Activated CD8-positive, alpha-beta memory T cell treated with anti-CD3 and anti-CD28 coated beads for 1 hour (primary cell): ENCODE measurements at places on chromosomes 13 and 19.
A peak's percentile ranks its signal among the peaks of the same experiment; 100 is the strongest.

DNA sequence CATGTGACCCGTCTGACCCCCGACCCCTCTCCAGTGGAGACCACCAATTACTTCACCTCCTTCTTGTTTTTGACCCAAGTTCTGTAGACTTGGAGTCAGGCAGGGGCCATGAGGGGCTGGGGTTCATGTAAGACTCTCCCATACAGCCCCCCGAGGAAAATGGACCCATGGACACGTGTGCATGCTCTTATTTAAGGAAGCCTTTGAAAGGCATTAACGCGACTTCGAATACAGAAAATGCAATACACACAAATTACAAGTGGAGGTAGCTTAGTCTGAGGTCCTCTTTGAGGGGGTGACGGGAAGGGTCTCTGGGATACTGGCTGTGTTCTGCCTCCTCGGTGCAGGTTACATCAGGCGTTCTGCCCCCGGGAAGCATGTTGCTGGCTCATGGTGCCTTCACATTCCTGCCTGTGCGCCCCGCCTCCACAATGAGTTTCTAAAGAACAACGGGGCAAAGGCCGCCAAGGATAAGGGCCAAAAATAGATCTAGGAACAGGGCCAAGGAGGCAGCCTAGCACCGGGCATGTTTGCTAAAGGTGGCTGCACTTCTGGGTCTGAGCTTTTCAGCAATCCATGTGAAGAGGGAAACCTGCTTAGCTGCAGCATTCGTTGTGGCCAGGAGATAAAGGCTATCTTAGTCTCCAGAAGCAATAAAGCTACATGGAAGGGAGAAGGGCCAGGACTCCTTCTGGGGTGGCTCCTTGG, 54.5 kb downstream of the RAB20 start:
- DNase-seq = no peak

GRCh38 chr19:6010107-6010506, 32.2 kb upstream of the RANBP3 start:
- no peak for DNase-seq

- no peak for DNase-seq
These were observed 13.2 kb downstream of the PRR36 start for GRCh38 chr19:7860714-7861618.

DNA sequence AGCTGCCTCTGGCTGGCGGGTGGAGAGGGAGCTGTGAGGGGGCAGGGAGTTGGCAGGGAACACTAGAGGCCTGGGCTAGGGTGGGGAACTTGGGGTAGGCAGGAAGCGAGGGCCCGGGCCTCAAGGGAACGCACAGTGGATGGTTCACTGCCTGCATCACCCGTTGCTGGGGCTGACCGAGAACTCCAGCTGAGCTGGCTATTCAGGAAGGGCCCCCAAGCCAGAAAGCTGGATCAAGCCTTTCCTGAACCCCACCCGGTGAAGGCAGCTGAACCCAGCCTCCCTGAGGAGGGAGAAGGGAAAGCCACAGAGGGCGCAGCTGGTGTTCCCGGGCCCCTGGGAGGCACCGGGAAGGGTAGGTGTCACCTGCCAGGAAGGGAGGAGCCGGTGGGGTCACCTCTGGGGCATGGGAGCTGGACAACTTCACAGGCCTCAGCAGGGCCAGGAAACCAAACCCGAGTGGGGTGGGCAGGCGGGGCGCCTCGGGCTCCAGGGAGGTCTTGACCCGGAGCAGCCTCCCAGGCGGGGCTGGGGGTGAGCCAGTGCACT, 13.9 kb downstream of the PALM start:
- DNase-seq = no peak

- DNase-seq = no peak
These were observed 8.7 kb downstream of the EML2 start for GRCh38 chr19:45630463-45630862.

DNA sequence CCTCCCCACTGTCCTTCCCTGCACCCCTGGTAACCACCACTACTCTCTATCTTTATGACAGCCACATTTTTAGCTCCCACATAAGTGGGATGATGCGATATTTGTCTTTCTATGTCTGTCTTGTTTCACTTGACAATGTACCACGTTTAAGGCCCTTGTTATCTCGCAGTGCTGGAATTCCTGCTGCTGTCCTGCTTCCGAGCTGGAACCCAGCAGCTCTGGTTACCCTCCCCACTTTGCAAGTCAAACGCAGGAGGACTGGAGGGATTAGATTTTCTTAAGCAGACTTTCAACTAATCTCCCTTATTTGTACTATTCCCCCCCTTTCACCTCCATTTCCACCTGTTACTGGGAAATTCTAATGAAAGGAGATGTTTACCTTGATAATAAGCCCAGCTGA, 59.1 kb upstream of the PDX1 start:
- no peak for DNase-seq

- no peak for DNase-seq
These were observed at the start of gene TMEM272 for GRCh38 chr13:51844862-51845573. TMEM272 (minus strand) TSS chr13:51845177; CDS start chr13:51838530, 6,647 bp downstream.

- peak; percentile 45 for DNase-seq
These were observed 9.0 kb upstream of the JUND start for GRCh38 chr19:18290302-18291018.

DNA sequence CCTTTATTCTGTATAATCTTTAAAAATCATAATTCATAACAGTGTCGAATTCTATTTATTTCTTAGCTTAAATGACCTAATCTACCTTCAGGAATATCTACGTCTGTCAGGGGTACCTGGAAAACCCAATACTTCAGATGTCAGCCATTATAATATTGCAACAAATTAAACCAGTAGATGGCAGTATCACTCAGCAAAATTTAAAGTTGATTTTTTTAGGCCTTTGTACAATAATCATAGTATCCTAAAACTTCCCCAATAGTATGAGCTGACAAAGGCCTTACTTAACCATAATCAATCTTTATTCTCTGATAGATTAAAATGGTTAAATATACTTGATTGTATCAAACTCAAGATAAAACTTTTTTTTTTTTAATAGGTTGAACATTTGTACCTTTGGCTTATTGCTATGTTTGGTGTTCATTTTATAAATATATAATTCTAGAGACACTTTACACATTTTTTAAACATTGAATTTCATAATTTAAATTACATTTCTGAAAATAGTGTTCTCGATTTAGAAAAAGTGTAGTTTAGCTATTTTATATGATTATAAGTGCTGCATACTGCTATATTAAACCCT, 830.2 kb upstream of the SPRY2 start:
- DNase-seq = no peak

DNA sequence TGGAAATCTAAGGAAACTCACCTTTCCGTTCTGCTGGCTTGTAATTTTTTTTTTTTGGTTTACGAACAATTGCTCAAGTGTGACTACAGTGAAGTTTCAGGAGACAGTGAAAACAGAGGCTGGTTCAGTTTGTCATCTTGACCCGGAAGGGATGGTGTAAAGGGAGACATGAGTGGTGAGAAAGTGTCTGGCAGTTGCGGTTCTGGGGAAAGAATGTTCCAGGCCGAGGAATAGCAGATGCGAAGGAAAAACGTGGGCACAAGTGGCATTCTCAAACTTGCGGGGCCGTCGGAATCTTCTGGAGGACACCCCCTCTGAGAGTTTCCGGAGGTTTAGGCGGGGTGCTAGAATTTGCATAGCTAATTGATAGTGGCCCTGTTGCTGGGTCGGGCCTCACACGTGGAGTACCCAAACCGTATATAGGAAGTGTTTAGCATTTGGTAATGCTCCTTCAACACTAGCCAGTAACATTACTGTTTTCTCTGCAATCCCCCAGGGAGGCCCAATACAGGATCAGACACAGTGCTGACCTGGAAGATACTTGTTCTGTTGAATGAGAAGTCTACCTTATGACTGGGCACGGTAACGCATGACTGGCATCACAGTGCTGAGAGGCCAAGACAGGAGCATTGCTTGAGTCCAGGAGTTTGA, 2.8 kb upstream of the TNFSF9 start:
- no peak for DNase-seq

DNA sequence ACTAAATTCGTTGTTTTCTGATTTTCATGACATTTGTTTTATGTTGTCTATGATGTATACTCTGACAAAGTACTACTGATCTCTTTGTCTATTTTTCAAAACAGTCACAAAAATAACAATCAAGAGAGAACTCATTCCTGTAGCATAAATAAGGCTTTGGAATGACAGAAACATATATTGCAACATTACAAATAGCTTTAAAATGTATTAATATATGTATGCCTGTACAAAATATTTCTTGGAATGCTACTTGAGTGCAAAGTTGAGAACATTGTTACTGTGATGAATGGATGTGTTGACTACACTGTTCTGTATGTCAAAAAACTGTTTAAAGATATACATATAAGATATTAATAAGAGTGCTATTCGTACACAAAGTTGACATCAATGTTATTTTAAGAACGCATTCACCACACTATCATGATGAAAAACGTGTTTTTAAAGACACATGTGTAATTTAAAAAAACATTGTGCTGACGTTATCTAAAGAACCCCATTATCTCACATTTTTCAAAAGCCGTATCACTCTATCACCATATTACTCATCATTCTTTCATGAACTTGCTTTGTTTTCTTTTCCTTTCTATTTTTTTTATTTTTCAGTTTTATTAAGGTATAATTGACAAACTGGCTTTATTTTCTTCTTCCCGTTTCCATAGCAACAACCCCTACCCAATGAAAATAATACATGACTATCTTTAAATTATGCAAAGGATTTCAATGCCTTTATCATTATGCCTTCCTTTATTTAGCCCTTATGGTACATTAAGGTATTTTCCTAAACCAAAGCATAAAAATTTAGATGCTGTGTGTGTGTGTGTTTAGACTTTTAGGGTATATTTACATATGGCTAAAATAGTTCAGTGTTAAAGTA, 918.8 kb downstream of the SLITRK1 start:
- DNase-seq = no peak

DNA sequence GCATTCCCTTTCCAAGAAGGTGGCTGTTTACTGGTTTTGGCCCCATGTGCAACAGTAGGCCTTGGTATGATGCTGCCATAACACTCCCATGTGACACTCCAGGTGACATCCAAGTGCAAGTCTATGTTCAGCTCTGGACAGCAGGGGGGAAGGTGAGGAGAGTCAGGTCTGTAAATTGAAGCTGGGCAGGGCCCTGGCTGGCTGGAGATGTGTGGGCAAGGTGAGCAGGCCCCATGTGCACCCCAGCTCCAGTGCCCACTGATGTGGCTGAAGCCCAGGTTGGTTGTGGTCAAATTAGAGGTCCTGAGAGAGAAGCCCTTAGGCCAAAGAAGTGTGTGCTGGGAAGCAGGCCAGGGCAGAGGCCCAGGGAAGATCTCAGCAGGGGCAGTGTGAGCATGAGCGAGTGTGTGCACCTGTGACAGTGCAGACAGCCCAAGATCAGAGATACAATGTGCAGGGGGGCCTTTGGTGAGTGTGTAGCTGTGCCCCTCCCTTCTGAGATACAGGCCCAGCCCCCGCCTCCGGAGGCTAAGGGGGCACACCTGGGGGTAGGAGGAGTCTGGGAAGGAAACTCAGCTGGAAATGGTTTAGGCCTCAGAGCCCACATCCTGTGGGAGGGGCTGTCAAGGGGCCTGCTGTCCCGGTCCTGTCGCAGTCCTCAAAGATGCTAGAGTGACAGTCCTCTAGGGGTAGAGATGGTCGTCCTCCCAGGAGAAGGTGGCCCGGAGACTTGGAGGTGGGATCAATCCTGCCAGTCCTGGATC, 18.6 kb downstream of the DEDD2 start:
- peak; percentile 53 for DNase-seq

GRCh38 chr19:4120559-4121272, 3.2 kb downstream of the MAP2K2 start:
- no peak for DNase-seq

DNA sequence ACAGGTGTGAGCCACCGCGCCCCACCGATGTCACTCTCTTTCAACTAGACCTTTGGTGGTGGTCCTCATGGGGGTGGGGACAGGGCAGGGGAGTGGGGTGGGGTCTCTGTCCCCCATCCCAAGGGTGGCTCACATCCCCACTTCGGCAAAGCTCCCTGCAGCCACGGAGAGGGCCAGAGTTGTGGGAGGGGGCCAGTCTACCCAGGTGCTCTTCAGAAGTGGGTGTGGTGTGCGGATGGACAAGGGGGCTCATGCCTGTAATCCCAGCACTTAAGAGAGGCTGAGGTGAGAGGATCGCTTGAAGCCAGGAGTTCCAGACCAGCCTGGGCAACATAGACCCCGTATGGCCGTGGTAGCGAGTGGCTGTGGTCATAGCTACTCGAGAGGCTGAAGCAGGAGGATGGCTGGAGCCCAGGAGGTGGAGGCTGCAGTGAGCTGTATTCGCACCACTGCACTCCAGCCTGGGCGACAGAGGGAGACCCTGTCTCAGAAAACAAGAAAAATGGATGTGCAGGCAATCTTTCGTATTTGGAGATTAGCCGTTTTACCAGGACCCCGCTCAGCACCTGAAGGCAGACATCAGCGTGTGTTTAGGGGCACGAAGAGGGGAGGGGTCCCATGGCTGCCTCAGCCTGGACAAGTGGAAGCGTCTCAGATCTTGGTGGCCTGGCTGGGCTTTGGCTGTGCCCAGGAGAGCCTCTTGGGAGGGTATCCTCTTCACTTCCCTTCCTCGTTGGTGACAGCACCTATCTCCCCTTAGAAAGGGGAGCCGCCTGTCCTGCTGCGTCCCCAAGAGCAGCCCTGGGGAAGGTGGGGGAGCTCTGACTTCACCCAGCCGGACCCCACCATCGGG, 846 bp downstream of the TGFBR3L start:
- no peak for DNase-seq

DNA sequence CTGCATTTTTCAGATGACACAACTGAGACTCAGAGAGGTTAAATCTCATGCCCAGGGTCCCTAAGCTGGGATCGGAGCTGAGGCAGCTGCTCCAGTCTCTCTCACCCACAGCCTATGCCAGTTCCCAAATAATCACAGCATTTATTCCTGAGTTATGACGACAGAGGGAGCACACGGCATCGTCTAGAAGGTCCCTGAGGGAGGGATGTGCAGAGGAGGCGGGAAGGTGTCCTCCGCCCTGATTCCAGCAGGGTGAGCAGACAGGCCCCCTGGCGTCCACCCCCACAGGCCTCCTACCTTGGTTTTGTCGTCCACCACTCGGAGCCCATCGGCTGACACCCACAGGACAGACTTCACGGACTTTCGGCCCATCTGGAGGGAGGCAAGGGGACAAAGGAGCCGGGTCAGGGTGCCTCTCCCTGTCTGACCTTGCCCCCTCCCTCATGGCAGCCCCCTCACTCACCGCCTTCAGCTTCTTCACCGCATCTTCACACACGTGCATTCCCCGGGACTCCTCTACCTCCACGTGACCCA, 8.0 kb downstream of the NUMBL start:
- no peak for DNase-seq

- DNase-seq = no peak
These were observed 16.1 kb upstream of the STRN4 start for GRCh38 chr19:46762245-46762890.

DNA sequence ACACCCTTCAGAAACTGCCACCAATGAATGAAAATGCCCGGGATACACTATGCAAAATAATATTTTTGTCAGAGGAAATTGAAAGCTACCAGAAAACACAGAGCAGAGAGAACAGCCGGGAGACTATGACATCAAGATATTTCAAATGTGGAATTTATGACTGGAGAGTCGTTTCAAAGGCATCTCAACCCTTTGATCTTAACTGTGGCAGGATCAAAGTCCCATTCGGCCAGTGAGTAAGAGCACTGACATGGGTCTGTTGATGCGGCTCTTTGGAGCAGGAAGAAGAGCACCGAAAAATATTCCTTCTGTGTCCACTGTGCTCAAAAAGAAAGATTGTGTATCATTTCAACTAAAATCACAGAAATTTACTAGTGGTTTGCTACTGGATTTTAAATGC, 201.9 kb downstream of the RFC3 start:
- no peak for DNase-seq

GRCh38 chr13:80274643-80275042, 66.3 kb downstream of the SPRY2 start:
- no peak for DNase-seq
